ENCODE measurements at places on chromosomes 6 and 20.

GRCh38 chr6:15642276-15642675 is 20.6 kb downstream of the DTNBP1 start:
- DNase-seq: no peak

- no peak for DNase-seq
Observed at GRCh38 chr6:61887423-61887822, 398.6 kb downstream of the KHDRBS2 start.

DNA sequence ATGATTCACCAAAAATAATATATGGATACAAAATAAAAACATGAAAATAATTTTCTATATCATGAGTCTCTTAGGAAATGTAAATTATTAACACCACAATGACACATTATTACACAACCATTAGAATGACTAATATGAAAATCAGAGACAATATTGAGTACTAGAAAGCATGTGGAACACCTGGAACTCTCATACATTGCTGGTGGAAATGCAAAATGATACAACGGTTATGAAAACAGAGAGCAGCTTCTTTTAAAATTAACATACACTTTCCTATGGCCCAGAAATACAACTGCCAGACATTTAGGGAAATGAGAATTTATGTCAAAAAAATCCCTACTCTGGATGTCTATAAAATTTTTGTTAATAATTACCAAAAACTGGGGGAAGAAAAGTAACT is 853.3 kb upstream of the MAN1A1 start:
- DNase-seq: no peak

DNA sequence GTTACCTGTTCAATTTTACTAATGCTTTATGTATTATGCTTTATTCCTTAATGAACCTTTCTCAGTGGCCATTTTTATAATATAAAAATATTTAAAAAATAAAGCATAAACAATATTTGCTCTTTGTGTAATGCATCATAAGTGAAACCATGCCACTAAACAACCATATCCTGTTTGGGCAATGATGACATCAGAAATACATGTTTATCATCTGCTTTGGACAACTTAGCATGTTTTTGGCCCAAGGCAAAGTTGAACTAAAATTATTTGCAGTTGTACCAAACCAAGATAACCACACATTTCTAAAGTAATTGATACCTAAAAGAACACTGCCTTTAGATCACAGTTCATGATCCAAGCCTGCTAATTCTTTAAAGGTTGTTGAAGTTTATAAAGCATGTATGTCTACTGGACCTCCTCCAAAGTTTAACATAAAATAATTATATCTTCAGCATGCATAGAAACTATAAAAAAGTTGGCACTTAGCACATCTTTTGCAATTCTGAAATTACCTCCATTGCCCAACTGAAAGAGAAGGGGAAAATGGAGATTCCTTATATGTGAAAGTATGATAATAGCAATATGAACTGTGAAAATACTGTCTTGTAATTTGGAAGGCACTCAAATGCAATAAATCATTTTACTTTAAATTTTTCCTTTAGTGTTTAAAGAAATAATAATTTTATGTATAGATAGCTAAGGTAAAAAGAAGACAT is 325.6 kb upstream of the RUNX2 start:
- no peak for DNase-seq

DNA sequence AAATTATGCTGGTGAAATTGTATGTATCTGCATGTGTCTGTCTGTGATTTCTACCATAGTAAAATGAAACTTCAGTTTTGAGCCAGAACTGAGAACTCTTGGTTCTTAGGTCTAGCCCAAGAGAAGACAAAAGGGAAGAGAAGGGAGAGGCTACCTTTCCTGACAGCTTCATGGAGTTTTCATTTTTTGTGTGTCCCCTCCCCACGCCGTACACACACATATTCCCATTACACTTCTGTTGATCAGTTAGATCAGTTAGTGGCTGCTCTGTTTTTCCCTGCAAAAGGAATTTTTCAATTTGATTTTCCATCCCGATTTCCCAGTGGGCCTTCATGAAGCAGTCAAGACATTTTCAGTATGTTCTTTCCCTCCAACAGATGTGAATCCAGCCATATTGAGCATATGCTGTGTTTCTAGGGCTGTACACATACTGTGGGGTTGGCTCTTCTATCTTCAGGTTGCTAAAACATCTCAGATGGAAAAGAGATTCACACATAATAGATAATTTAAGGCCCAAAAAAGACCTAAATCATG is 52.5 kb downstream of the HIVEP1 start:
- no peak for DNase-seq

DNA sequence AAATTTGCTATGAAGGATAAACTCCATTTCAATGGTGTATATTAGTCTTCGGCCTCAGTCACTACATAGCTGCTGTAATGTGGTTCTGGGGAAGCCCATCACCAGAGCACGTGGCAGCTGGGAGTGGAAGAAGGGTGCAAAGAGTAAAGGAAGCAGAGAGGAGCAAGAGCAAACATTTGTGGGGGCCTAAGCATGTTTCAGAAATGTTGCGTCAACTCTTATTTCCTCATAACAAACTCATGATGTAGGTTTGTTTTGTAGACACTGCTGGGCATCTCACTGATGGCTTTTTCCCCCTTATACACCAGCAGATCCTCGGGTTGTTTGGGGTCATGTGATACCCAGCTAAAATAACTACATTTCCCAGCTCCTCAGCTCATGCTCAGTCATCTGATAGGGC is 37.3 kb downstream of the DOK5 start:
- no peak for DNase-seq

GRCh38 chr6:30614044-30614842 is 2.8 kb downstream of the PPP1R10 start:
- DNase-seq: no peak

DNA sequence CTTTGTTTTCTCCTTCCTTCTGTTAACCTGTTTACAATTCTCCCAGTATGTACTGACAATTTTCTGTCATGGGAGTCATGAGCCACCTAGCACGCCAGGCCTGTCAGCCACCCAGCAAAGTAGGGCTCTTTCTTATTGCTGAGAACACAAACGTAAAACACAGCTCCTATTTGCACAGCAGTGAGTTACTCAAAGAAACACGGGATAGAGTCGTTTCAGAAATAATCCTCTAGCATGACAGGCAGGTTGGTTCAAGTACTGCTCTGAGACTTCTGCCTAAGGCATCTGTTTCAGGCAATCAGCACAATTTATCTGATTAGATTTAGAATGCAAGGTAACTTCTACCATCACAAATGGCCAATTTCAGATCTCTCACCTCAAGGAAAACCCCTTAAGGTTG is 88.8 kb downstream of the CD24 start:
- no peak for DNase-seq

GRCh38 chr6:138484018-138484731 is 15.1 kb downstream of the NHSL1 start:
- no peak for DNase-seq

DNA sequence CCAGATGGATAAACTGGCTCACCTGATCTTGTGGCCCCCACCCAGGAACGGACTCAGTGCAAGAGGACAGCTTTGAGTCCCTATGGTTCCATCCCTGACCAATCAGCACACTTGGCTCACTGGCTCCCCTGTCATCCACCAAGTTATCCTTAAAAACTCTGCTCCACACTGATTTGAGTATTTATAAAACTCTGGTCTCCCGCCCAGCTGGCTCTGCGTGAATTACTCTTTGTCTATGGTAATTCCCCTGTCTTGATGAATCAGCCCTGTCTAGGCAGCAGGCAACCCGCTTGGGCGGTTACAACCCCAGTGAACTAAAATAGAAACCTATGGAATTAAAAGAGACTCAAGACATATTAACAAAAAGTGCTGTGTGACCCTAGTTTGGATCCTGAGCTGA is 38.1 kb upstream of the CD83 start:
- no peak for DNase-seq

GRCh38 chr6:150139533-150139932 is 3.3 kb upstream of the PPP1R14C start:
- DNase-seq: no peak

DNA sequence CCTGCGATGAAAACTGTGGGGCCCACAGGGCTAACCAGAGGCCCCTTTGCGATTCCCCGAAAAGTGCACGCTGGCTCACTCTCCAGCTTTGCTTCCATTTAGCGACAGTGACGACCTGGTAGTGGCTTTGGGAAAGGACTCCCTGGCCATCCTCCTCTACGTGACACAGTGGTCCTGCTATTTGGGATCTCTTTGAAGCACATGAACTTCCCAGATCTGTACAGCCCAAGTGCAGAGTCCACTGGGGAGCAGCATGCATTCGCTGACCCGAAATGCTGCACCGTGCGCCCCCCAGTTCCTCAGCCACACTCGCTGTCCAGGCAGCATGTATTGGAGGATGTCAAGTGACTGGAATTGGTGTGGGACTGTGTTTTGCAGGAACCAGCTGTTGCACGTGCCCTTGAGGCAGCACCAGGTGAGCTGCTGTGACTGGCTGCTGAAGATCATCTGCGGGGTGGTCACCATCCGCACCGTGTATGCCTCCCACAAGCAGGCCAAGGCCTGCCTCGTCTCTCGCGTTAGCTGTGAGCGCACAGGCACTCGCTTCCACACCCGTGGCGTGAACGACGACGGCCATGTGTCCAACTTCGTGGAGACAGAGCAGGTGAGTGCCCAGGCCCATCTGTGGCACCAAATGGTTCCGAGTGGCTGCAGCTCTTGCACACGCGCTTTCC is 51.6 kb downstream of the SYNJ2 start:
- no peak for DNase-seq

DNA sequence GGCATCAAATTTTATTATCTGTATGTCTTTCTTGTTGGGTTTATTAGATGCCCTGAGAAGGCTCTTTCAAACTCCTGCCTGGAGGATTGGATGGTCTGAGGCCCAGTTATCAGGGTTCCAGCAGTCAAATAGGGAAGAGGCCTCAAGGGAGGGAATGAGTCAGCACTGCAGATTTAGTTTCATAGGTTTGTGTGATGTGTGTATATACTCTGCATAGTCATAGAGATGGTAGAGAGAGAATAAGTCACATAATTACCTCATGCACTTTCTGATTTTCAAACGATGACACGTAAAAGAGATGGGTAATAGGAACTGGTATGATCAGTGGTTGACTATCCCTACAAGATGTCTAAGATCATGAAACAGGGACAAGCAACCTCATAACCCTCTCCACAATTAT is 82.1 kb downstream of the ADAT2 start:
- no peak for DNase-seq

Measured in HuH-7 (cell line).